ENCODE measurements at places on chromosomes 2 and 18.

- no peak for DNase-seq
These were observed 419.6 kb upstream of the POU3F3 start for GRCh38 chr2:104434318-104434792.

DNA sequence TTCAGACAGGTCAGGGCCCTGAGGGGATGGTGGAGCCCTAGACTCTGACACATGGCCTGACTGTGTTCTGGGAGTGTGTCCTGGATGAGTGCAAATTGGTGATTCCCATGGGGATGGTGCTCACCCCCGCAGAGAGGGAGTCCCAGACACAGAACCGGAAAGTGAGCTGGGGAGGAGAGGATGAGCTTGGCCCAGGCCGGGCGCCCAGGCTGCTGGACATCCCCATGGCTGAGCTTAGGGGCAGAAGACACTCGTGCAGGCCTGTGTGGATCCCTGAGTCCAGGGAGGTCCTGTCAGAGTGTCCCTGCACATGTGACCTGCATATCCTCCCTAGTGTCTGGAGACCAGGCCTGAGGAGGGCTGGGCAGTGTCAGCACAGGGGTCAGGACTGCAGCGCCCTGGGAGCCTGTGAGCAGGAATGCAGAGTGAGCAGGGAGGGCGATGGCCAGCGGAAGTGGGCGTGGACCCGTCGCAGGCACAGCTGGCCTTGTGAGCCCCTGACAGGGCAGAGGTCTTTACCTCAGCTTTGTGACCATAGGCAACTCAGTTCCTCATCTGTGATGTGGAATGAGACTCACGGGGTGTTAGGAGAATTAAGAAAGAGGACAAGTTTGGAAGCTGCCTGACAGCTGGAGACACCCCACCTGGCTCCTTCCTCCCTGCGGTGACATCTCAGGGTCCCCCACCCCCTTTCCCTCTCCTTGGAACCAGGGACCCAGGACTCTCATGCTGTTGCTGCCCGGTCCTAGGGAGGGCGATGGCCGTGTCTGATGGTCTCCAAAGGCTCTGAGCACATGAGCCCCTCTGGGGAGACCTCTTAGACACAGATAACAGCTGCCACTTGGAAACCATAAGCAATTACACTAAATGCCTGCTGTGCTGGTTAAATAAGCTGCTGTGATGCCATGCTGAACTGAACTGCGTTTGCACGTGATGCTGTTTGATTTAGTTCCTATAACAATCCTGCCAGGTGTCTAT is 62.6 kb upstream of the HS6ST1 start:
- peak; percentile 29 for DNase-seq

GRCh38 chr2:223633656-223634055 is 31.5 kb upstream of the SCG2 start:
- no peak for DNase-seq

GRCh38 chr2:212979799-212980198 is 171.6 kb downstream of the IKZF2 start:
- DNase-seq: no peak

GRCh38 chr2:54310961-54311360 is 54.9 kb upstream of the TSPYL6 start:
- DNase-seq: no peak

DNA sequence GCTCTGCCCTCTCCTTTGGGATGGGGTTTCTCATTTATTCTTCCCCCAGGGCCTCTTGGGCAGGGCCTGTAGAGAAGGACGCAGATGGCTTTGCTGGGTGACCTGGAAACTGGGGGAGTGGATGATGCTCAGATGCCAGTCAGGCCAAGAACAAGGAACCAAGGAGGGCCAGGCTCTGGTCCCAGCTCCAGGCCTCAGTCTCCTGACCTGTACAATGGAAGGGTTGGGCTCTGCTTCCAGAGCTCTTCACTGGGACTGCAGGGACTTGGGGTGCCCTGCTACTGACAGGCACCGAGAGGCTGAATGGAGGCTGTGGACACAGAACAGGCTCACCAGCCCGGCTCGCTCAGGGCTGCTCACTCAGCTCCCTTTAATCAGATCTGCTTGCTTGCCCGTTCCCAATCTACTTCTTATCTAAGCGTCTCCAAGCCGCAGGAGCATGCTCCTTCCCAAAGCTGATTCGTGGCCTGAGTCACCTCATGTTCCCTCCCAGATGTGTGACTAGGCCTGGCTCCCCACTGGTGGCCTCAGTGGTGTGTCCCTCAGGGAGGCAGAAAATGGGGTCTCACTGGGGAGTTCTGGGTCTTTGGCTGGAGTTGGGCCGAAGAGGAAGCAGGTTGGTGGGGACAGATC is 82.6 kb upstream of the ODC1 start:
- DNase-seq: peak; percentile 36

- no peak for DNase-seq
These were observed 528.1 kb upstream of the DCC start for GRCh38 chr18:51811883-51812282.

GRCh38 chr2:147553775-147554271 is 291.0 kb upstream of the ACVR2A start:
- no peak for DNase-seq

GRCh38 chr2:15155959-15156574 is 405.1 kb downstream of the NBAS start:
- no peak for DNase-seq

- DNase-seq: no peak
These were observed 961 bp downstream of the RBM43 start for GRCh38 chr2:151260573-151261230.

DNA sequence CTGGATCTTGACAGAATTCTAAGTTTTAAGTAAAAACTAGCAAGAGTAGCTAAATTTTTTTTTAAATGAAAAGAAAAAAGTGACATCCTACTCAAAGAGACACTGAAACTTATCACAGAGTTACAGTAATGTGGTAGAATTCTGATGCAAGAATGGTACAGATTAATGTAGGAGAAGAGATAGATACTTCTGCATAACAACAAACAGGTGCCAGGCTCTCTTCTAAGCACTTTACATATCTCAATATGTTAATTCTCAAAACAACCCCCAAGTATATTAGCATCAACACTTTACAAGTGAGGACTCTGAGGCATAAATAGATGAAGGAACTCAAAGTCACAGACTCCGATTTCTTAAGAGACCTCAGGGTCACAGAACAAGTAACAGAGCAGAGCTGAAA is 28.1 kb downstream of the GCC2 start:
- DNase-seq: no peak

DNA sequence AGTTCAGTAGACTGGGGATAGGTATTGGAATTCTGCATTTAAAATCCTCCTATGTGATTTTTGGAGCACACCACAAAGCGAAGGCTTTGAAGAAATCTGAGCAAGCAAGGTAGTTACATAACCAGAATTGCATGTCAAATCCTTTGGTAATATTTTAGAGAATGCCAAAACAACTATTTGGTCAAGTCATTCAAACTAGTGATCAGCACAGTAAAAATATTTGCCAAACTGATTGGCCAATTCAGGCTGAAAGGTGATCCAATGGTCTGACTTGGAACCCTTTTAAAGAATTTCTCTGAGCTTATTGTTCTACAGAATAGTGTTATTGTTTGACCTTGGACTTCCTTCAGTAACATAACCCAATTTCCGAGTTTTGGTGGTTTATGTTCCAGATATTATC is 214.2 kb upstream of the ETAA1 start:
- DNase-seq: no peak

DNA sequence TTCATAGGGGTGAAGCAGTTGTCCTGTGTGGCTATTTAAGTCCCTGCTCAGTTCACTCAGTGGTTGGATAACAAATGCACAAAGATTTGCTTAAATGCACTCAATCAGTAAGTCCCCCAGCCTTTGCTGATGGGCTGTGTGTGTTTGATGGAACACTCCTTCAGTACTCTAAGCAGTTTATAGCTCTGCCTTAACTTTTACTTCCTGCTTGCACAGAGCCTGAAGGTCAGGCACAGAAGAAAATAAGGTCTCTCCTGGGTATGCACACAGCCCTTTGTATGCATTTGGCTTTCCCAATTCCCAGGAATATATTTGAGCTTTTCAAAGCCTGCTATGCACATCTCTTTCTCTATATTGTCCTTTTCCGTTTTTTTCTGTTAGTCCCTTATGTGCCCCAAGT is 208.7 kb upstream of the STK17B start:
- no peak for DNase-seq

- DNase-seq: peak; percentile 97
These were observed at the start of gene EIPR1 for GRCh38 chr2:3377612-3378432. Gene EIPR1, minus strand, starts transcription at chr2:3377818. Its CDS starts 129 bp downstream, at chr2:3377689.

DNA sequence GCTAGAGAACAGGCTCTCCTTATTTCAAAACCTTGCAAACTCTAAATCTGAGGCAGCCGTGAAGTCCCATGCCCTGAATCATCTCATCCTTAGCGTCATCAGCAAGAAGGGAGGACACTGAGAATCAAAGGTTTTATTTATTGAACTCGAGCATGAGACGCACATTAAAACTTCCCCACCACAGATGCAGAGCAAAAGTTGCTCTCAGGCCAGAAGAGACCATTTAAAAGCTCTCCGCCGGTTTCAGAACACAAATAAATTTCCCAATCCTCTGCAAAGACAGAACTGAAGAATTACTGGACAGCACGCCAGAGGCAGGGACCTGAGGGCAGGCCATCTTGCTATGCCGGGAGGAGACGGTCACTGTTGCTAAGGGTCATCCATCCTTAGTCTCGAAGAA is 1.3 kb downstream of the AMMECR1L start:
- no peak for DNase-seq

GRCh38 chr2:216130346-216130971 is 21.3 kb downstream of the XRCC5 start:
- no peak for DNase-seq

GRCh38 chr2:25760297-25760696 is 86.9 kb upstream of the DTNB start:
- no peak for DNase-seq

DNA sequence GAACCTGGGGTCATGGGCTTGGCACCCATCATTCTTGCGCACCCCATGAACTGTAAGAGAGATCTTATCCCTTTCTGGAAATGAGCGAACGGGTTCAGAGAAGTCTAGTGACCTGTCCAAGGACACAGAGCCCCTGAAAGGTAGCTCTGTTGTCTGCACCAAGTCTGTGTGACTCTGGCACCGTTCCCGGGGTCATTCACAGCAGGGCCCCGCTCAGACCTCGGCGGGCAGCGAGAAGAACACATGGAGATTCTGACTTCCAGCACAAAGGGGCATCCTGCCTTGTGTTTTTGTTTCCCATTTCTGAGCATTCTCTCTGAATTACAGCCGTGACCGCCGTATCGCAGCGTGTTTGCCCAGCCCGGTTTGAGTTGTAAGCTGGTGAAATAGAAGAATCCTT is 231.7 kb downstream of the KLHL29 start:
- DNase-seq: no peak

- no peak for DNase-seq
These were observed 27.0 kb downstream of the IRS1 start for GRCh38 chr2:226772389-226773179.

All from RWPE2 (cell line).